ENCODE measurements at places on chromosomes 2 and 18. TPM values are rescaled to one million over a fixed set of nuclear protein-coding genes. Genes with fewer than 3 reads are reported as not detected.

The UGT1A10 gene
- not detected for total RNA-seq

The IL36G gene
- not detected for total RNA-seq

The MAP2 gene
- total RNA-seq = 0.07 TPM

The EN1 gene
- not detected for total RNA-seq

The EFHD1 gene
- 1.2 TPM for total RNA-seq

The TMEM182 gene
- total RNA-seq = 5.8 TPM

The AQP12B gene
- not detected for total RNA-seq
